ENCODE measurements at places on chromosomes 3 and 15.

- DNase-seq = no peak
Observed at GRCh38 chr15:43239732-43240491, 19.1 kb upstream of the EPB42 start.

- DNase-seq = no peak
Observed at GRCh38 chr3:122316368-122316767, 8.7 kb upstream of the CSTA start.

GRCh38 chr3:119681279-119681678 lies 4.1 kb upstream of the COX17 start:
- no peak for DNase-seq

GRCh38 chr15:96146726-96147125 lies 183.8 kb upstream of the NR2F2 start:
- no peak for DNase-seq

DNA sequence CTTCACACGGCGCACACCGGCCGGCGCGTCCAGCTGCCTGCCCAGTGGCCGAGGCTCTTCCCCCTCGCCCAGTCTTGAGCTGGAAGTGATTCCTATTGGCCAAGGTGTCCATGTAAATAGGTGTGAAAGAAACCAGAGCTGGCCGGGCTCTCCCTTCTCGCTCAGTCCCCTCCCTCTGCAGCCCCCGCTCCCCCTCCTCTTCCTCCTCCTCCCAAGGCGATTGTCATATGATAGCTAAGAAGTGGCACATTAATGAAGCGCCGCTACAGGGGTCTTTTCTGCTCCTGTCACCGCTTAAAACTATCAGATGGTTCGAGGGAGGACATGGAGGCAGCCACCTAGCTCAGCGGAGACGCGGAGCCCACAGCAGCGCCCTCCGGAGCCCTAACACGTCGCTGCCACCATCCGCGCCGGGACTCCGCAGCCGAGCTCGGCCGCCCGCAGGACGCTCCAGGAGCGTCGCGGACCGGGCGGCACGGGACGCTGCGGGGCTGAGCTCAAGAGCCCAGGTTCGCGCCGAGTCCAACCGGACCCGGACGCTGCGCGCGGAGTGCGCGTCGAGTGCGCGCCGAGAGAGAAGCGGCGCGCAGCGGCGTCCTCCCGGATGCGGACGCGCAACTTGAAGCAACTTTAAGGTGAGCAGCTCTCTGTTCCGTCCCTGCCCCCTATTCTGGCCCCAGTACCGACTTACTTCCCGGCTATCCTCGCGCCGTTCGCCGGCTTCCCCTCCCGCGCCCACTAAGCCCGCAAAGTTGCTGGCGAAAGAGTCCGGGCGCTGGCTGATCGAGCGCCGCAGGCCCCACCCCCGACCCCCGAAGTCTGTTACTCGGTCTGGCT lies at the start of gene FOXB1:
FOXB1 (plus strand) TSS at position 303 of the 837 bp plus-strand sequence. CDS start 653 bp downstream, outside the sequence.
- DNase-seq = no peak

DNA sequence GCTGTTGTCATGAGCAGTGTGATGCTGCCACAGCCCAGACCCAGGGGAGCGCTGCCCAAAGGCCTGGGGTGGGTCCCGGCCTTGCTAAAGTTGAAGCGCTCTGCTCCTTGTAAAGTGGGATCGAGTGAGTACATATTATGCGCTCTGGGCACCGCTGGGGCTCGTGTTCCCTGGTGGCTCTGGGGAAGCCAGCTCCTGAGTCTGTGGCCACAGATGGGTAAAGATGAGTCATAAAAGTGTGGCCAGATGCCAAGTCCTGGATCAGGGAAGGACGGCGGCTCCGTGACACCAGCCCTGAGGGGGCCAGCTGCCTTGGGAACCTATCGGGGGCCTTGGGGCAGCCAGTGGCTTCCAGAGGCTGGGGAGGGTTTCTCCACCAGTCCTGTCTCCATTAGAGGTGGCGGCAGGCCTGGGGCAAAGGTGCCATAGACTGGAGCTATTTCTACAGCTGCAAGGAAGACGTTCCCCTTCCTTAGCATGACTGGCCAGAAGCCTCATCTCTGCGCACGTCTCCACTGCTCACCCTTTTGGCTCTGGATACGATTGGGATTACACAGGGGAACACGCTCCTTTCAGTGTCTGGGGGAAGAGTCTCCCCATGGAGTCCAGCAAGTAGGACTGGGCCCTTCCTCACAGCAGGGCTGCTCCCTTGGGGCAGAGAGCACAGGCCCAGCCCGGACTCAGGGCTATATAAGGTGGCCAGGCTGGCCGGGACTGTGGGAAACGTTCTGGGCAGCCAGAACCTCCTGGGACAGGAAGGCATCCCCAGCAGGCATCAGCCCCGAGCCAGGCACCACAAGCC lies 1.2 kb upstream of the ITIH4 start:
- DNase-seq = no peak

- DNase-seq = no peak
Observed at GRCh38 chr3:56320883-56321282, 147.4 kb downstream of the ERC2 start.

DNA sequence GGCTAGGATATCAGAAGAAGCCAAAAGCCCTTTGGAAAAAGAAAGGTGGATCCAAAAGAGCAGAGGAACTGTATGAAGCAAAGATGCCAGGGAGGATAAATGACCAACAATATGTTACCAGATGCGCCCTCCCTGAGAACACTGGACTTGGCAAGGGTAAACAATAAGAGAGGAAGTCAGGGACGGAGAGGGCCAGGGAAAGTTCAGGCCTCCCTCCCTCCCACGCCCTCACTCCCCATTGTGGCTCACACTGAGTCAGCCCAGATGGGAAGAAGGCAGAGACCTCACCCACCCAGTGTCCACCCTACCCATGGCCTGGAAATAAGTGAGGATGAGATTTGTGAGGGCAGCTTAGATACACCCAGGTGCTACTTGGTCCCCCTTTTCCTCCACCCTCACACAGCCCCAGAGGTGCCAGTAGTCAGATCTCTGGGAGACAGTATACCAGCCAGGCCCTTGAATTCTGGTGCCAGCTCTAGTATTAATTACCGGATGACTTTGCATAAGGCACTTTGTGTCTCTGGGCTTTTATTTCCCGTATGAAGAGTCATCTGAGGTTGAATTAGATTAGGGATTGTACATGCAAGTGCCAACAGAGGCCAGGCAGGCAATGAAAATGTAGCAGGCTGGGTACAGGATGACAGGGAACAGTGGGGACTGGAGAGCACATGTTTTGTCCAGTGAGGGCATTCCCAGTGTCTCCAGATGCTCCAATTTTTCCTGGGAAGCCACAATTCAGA lies 35.1 kb upstream of the FRMD4B start:
- DNase-seq = no peak

DNA sequence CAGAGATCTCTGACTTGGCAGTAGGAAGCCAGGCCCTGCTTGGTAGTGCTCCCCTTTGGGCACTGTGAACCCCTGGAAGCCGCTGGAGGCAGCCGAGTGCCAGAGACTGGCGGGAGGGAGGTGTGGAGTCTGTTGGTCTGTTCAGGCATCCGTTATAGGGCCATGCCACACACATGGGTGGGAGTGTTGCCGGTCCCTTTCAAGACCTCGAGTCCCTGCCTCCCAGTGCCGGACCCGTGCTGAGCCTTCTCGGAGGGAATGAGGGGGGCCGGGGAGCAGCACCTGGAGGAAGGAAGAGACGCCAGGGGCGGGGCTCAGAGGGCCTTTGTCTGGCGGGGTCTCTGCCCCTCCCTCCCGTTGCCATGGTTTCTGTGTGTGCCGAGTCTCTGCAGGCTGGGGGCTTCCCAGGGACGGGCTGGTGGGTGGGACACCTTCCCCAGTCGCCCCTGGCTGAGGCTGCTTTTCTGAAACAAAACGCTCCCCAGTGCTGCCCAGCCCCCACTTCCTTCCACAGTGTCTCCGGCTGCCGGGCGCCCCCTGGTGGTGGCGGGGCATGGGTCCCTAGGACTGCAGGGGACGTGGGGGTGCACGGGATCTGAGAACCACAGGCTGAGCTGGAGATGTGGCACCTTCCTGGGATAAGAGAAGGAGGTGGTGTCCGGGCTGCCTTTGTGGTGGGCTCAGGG lies 10.0 kb downstream of the GNAI2 start:
- peak; percentile 96 for DNase-seq

DNA sequence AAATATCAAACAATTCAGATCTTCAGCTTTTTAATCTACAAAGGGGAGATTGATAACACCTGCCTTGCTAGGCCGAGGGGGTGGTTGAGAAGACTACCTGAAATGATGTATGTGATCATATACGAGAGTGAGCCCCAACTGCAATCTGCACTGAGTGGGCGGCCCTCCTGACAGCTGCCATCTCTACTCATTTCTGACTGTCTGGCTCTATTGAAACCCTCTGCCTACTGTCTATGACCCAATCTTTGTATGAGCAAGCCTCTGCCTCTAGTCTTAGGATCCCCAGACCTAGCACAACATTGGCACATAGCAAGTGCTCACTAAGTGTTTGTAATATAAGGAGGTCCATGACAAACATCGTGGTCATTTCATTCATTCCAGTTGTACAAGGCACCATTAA lies 144.4 kb upstream of the NR2F2 start:
- DNase-seq = no peak

- DNase-seq = no peak
Observed at GRCh38 chr15:49758456-49758855, 137.6 kb downstream of the DTWD1 start.

- no peak for DNase-seq
Observed at GRCh38 chr15:88918738-88919137, 5.6 kb upstream of the MFGE8 start.

GRCh38 chr3:69560818-69561217 lies 174.9 kb upstream of the FRMD4B start:
- DNase-seq = no peak

DNA sequence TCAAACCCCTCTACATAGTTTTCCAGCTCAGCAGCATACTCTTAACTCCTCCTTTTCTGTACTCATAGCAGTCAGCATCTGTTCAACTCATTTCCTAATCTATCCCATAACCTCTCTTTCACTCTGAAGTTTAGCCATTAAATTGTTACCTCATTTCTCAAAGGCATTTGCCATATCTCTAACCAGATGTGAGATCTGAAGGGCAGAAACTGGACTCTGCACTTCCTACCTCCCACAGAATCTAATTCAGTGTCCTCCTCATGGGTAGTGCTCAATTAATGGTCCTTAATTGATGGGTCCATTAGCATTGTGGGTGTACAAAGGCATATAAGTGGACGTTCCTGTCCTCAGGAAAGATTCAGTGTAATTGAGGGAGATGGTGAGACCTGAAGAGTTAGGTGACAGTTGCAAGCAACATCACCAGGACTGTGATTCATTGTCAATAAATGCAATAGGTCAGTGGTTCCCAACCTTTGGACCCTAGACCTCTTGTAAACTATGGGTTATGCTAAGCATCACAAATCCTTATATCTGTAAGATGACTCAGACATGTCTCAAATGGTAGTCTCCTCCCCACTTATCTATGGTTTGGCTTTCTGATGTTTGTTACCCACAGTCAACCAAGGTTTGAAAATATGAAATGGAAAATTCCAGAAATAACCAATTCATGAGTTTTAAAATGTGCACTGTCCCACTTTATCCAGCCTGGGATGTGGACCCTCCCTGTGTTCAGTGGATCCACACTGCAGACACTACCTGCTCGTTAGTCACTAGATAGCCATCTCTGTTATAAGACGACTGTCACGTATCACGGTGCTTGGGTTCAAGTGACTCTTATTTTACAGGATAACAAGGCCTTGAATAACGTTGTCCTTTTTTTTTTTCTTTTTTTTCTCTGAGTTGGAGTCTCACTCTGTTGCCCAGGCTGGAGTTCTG lies 25.0 kb upstream of the UACA start:
- no peak for DNase-seq

GRCh38 chr3:98647197-98647596 lies 53.8 kb upstream of the CPOX start:
- no peak for DNase-seq

DNA sequence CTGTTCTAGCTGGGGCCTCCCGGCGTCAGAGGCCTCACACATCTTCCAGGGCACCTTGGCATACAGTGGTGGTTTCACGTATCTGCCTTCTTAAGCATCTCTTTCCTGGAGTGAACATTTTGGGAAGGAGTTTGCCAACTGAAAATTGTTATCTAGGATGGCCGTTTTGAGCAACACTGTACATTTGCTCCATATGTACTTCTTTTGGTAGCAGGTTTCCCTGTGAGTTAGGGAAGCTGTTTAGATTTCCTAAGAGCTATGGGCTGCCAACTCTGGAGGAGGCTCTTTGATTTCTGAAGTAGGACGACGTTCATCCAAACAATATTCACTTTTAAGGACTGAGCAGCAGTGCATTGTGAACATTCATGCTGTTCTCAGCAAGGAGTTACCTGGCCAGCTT lies 665.9 kb downstream of the SQOR start:
- no peak for DNase-seq

DNA sequence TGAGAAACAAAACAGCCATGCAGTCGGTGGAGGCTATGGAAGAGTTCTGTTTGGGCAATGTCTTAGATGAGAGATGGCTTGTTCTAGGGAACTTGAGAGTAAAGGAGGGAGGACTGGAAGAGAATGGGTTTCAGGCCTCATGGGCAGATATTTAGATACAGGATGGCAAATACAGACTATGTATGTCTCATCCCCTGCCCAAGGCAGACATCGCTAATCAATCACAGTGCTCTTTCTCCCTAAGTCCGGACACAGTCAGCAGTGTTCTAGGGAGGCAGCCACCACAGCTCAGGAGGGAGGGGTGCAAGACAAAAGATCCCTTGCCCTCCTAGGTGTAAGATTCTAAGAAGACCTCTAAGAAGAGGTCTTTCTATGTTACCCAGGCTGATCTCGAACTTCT lies 159.3 kb upstream of the TLE3 start:
- no peak for DNase-seq

GRCh38 chr3:75687323-75687722 lies 23.2 kb downstream of the FRG2C start:
- no peak for DNase-seq

- no peak for DNase-seq
Observed at GRCh38 chr3:39325236-39325635, 4.3 kb upstream of the CCR8 start.

- no peak for DNase-seq
Observed at GRCh38 chr3:185411133-185411532, 48.2 kb downstream of the MAP3K13 start.

GRCh38 chr3:16533928-16534574 lies 20.6 kb upstream of the RFTN1 start:
- DNase-seq = no peak

DNA sequence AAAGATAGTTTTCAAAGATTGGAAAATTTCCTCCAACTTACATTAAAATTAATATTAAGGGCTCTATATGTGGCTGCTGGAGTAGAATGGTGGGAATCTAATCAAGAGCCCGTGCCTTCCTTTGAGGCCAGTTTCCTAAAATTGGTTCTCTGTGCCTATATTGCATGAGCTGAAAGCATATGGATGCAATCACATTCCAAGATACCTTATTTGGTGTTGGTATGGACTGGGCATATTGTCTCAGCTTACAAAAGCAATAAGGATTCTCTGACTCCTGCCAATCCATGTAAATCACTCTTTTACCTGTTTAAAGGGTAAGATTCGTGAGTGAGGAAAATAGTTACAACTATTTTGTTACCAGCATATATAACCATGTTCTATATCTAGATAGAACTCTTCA lies 111.6 kb downstream of the GREM1 start:
- no peak for DNase-seq

DNA sequence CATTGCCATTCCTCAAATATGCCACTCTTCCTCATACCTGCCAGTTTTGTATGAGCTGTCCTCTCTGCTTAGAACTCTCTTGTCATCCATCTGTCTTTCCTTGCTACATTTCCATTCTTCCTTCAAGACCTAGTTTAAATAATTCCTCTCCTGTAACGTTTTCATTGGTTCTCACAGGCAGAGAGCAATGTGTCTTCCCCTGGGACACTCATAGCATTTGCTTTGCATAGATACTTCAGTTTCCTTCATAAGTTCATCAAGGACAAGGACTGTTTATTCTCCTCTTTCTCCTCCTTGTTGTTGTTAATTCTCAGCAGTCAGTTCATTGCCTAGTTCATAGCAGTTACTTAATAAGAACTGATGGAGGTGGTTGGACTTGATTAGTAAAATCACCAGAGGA lies 10.5 kb downstream of the NR2C2 start:
- no peak for DNase-seq
